ENCODE measurements at places on chromosomes 2 and 18.

- DNase-seq = no peak
Observed at GRCh38 chr18:32771871-32772580, 797 bp downstream of the KLHL14 start.

GRCh38 chr2:25490217-25490616 lies 148.5 kb upstream of the DNMT3A start:
- DNase-seq = no peak

DNA sequence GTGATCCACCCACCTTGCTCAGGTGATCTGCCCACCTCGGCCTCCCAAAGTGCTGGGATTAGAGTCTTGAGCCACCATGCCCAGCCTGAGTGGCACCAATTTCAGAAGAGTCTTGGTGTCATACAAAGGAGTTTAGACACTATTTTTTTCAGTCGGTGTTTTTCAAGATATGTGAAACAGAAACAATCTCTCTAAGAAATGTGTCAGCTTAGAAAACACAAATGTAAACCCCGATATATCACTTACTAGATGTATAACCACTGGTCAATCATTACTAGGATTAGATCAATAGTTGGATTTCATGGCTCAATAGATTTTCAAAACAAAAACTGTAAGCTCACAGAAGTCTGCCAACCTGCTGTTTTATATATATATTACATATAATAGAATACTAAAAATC lies 67.2 kb upstream of the FRZB start:
- DNase-seq = no peak

GRCh38 chr2:43592443-43592842 lies 3.4 kb downstream of the THADA start:
- DNase-seq = no peak

GRCh38 chr18:49585781-49586663 lies 24.2 kb downstream of the LIPG start:
- no peak for DNase-seq

DNA sequence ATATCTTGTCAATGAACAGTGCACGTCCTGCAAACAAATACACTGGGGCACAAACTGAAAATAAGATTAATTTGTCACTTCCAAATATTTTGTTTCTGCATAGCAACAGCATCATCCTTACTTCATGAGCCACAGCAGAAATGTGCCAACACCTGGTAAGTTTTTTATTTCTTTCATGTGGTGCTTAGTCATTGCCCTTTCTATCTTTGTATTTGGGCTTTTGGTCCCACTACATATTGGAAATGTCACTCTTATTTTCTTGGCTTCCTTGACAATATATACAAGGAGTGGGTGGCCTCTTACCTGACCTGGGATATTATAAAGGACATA lies 208.0 kb downstream of the RBM43 start:
- DNase-seq = no peak

GRCh38 chr2:241760301-241760771 lies 16.3 kb upstream of the GAL3ST2 start:
- DNase-seq = no peak

- DNase-seq = no peak
Observed at GRCh38 chr2:59588286-59588685, 965.2 kb downstream of the BCL11A start.

DNA sequence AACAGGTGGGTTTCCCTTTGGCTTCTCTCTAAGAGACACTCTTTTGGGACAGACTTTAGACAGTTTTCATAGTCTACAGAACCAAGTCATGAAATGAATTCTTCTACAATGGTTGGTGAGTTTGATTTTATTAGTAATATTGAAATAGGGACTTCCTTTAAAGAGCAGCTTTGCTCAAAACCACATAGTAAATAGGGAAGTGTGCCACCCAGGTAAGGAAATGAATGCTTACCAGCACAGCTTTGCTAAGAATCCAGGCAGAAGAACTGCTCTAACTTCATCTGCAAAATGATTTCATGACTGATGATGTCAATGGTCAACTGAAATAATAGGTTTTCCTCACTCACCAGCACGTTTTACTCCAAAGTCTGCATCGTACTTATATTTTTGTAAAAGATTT lies 89.2 kb downstream of the NYAP2 start:
- no peak for DNase-seq

DNA sequence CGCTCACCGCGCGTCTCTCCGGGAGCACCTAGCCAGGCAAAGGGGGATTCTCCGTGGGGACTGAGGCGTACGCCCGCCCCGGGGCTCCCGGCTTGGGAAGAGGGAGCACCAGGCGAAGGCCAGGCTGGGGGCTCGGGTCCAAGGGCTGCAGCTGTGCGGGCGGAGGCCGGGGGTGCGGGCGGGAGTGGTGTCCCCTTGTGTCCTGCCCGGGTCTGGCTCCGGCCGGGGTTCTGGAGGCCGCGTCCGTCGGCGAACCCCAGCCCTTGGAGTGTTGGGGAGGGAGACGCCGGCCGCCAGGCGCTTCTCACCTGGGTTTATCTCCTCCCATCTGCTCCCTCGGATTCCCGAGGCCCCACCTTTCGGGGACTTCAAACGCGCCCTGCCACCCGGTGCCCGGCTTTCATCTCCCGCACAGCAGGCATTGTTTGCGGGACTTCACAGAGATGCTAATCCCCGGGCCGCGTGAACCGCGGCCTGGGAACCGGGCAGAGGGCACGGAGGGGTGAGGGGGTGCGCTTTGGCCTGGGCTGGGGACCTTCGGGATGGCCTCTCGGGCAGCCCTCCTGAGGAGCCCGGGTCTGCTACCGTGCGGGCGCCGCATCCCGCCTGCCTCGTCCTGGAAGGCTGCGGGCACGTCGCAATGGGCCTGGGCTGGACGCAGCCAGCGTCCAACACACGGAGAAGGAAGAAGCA lies 5.0 kb upstream of the GBX2 start:
- DNase-seq = no peak

- DNase-seq = no peak
Observed at GRCh38 chr2:231378026-231378722, 17.3 kb upstream of the B3GNT7 start.

DNA sequence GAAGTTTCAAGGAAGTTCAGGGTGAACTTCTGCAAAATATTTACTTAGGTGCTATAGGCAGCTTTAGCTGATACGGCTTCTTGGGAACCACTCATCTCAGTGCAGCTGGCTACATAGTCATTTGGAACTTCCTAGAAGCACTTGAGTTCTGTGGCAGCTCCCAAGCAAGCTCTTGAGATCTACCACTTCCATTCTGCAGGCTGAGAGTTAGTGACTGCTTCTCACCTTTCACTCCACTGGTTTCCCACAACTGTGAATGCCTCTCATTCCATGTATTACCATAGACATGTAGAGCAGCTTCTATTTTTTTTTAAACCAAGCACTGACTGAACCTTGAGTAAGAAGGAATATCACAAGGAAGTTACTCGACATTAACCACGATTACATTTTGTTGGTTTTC lies 994.1 kb upstream of the ACVR2A start:
- DNase-seq = no peak

GRCh38 chr18:49612515-49613033 lies 50.7 kb downstream of the LIPG start:
- DNase-seq = no peak
